Mesenteric fat pad (tissue), 1 donor: ENCODE measurements at places on chromosomes 3 and 15. TPM values are rescaled to one million over a fixed set of nuclear protein-coding genes. Genes with fewer than 3 reads are reported as not detected.

- DNase-seq, result no peak
These were observed 305.1 kb downstream of the CACNA2D3 start for GRCh38 chr3:54427501-54427900.

The LAMB2 gene
- total RNA-seq, result 310 TPM

The SLC28A1 gene
- 0.19 TPM for total RNA-seq

DNA sequence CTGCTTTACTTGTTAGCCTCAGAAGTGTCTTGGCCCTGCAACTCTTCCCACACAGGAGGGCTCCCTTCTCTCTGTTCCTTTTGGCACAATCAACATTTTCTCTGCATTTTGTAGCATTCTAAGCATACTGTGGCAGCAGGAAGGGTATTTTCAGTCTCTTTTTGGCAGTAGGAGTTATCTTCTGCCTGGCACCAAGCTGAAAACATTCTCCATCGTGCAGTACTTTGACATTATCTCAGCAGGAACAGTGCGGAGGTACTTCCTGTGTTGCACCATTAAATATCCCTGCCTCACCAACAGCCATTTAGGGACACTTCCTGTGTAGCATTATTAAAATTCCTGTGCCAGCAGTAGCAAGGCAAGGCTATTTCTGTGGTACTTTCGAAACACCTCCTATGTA, 233.2 kb upstream of the SEMA6D start:
- DNase-seq, result no peak

The GTF2A2 gene
- total RNA-seq, result 94.7 TPM

The GOLGA8J gene
- not detected for total RNA-seq

GRCh38 chr3:126678693-126679317, 23.9 kb upstream of the TXNRD3 start:
- DNase-seq, result peak; percentile 82

The SKOR1 gene
- total RNA-seq, result 0.26 TPM

DNA sequence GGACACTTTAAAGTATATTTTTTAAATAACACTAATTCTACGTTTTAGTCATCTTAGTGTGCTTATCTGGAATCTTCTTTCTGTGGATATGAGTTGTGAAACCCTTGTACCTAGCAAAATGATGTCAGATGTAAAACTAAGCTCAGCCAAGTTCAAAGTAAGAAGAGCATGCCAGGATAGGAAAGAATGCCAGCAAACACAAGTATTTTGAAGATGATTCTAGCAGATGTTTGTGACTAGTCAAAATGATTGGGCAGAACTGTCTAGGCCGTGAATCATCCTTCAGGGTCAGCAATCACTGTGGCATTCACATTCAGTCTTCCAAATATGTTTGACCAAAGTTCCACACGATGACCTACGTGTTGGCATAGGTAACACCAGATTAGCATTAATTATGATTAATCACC, 5.4 kb upstream of the PLOD2 start:
- DNase-seq, result no peak

GRCh38 chr15:38930851-38931572, 366.4 kb upstream of the RASGRP1 start:
- no peak for DNase-seq

The COLQ gene
- 0.74 TPM for total RNA-seq

GRCh38 chr3:54357301-54357700, 234.9 kb downstream of the CACNA2D3 start:
- DNase-seq, result no peak

GRCh38 chr3:4979428-4980228, at the start of gene BHLHE40:
TSS of gene BHLHE40 (plus strand) at chr3:4979437. CDS start at chr3:4979719, 282 bp downstream.
- DNase-seq, result no peak

The DPPA2 gene
- total RNA-seq, result not detected

DNA sequence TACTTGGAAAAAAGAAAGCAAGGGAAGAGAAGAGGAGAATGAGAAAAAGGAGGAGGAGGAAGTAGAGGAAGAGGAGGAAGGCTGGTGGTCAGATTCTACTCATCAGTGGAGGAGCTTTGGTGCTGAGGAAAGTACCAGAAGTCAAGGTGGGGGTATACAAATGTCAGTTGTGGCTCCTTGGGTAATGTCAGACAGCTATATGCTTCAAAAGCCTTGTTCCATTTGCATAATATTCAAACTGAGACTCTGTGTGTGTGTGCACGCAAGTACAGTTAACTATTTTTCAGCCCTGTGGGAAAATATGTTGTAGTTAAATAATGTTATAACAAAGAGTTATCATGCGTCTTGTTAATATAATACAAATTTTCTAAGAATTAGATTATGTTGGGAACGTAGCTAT, 609.7 kb downstream of the PDCD6IP start:
- no peak for DNase-seq

The GCNT3 gene
- 0.55 TPM for total RNA-seq

DNA sequence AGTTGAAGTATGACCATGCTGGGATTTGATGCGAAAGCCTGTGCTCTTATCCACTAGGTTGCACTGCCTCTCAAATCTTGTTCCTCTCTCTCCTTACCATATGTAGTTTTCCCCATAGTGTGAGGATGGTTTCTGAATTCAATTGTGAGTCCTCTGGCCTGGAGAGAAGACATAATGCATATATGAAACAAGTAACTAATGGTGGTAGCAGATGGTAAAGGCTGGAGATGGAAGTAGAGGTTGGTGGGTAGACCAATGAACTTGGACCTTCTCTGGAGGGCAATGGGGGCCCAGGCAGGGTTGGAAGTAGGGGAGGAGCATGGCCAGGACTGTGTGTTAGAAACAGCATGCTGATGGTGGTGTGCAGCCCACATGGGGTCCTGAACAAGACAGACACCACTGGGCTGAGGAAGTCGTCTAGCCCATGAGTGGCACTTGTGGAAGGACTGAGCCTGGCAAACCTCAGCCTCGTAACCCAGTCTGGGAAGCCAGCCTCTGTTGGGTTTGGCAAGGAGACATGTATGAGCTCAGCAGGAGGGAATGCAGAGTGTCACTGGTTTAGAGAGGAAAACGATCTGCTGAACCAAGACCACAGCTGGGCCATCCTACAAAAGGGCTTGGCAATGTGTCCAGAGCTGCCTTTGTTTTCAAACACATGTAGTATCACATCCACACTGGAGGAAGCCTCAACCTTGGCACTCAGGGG, 18.5 kb upstream of the LMCD1 start:
- DNase-seq, result no peak

DNA sequence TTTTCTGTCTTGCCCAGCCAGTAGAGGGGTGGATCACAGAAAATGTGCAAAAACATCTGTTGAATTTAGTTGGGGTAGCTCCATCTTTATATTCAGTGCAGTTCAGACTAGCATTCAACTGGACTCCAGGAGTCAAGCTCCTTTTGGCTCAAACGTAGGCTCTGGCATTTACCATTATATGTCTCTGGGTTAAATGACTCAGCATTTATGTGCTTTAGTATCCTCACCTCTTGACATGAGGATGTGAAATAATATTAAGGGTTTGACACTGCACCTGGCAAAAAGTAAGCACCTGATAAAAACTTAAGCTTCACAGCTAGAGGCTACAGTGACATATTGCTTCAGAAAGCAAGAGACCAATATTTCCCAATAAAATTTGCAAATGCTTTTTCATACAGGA, 14.8 kb downstream of the PRC1 start:
- no peak for DNase-seq

- DNase-seq, result no peak
These were observed 12.0 kb downstream of the NFKBIZ start for GRCh38 chr3:101861212-101861788.

The SLC9C1 gene
- not detected for total RNA-seq

DNA sequence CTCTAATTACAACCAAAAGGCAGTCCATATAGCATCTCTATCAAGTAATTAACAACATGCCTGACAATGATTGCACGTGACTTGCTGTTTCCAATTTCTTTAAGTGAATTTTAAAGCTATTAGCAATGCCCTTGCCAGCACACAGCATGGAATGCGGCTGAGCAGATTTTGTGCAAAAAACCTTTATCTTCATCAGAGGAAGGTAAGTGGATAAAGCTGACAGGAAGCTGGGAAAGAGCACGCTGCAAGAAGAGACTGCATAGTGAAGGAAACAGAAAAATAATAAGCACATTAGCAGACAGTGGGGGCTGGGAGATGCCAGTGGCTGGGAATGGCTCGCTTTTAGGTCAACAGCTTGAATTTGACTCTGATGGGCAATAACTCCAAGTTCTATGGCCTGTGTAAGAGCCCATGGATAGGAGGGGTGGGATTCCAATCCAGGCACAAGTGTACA, 138.8 kb downstream of the PDZRN3 start:
- no peak for DNase-seq

GRCh38 chr3:127691974-127692373, 19.2 kb downstream of the ABTB1 start:
- DNase-seq, result no peak

The NEO1 gene
- 12.7 TPM for total RNA-seq

The GOLGA6A gene
- total RNA-seq, result not detected

DNA sequence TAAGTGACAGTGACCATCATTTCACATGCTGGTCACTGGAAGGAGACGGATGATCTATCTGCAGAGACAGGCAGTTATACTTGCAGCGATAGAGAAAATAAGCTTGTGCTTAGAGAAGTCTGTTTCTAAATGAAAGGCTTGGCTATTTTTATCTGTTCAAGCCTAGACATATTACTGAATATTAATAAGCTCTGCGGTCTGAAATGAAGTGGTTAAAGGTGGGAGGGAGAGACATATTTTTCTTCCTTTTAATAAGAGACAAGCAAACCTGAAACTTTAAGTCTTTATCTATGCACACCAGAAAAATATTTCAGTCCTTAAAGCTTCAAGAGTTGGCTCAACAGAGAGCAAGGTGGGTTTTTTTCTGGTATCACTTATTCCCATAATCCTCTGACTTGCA, 99.0 kb downstream of the CD200R1L start:
- DNase-seq, result no peak

The ADAMTS17 gene
- 2.3 TPM for total RNA-seq

DNA sequence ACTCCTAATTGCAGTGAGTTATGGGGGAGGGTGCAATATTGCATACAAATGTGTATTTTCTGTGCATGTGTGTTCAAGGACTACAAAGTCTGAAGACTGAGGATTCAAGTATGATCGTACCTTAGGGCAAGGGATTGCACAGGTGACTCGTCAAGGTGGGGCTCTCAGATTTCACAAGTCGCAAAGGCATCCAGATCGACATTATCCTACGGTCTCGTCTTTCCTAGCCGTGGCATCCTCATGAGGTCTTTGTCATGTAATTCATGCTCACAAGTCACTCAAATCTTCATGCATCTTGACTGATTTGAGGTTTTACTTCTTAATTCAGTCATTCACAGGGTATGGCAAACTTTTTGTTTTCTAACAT, 191.4 kb upstream of the HES1 start:
- DNase-seq, result no peak

GRCh38 chr3:53258600-53259426, 3.0 kb upstream of the TKT start:
- DNase-seq, result no peak

DNA sequence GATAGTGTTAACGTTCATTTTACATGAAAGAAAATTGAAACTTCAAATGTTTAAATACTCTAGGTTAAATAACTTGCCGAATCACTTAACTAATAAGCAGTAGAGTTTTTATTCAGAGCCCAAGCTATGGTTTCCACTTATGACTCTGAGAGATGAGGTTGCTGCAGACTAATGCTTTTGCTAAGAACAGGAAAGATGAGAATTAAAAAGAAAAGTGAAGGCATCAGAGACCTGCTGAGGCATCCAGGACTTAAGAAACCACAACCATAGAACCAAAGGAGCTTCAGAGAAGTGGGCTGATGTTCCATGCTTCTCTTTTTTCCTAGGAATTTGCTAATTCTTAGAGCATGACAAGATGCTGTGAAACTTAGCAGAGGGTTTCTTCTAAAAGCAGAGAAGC, 9.5 kb downstream of the HMG20A start:
- DNase-seq, result no peak

The CNTN4 gene
- 3.8 TPM for total RNA-seq

- DNase-seq, result no peak
These were observed 18.6 kb upstream of the FSTL1 start for GRCh38 chr3:120469440-120469839.

The GOLGA6B gene
- total RNA-seq, result not detected

DNA sequence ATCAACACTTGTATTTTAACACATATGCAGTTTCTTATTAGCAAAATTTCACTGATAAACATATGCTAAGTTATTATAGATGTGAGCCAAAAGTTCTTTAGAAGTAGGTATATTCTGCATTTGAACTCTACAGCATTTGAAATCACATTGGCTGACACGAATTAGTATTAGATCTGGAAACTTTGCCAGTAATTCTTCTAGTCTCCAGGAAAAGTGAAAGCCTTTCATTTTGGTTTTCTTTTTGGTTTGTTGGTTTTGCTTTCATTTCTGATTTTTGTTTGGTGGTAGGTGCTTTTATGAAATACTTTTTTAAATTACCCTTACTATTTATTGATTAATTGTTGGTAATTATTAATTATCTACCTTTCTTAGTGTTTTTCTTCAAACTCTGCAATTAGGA, 72.9 kb downstream of the RBMS3 start:
- no peak for DNase-seq

GRCh38 chr3:132293251-132293650, 24.0 kb upstream of the ACP3 start:
- no peak for DNase-seq

DNA sequence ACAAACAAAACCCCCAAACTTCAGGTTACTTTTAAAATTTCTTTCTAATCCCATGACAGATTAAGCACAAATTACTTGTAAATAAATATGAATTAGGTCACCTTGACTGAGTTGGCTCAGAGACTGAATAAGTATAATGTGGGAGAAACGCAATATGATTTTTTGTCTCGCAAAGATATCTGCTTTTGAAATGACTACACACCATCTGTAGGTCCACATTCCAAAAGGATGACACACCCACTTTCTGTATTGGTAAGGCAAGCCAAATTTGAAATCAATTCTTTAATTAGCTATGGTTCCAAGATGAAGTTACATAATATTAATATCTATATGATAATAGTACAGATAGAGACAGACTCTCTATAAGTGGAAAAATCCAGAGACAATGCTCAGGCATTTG, 66.9 kb upstream of the CSPG5 start:
- DNase-seq, result no peak

DNA sequence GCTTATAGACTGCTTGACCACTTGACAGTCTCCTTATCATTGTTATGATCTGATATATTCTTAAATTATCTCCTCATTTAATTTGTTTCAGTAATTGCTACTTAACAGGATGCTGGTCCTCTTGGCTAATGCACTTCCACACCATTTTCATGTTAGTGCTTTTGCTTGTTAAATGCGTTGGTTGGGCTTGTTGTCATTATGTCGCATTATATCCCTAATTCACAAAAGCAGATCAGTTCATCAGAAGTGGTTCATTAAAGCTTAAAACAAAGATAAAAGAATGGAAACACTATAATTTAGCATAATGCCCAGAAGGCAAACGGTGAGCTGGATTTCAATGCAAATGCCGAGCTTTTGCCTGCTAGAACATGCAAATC, 17.1 kb upstream of the EHHADH start:
- DNase-seq, result no peak

DNA sequence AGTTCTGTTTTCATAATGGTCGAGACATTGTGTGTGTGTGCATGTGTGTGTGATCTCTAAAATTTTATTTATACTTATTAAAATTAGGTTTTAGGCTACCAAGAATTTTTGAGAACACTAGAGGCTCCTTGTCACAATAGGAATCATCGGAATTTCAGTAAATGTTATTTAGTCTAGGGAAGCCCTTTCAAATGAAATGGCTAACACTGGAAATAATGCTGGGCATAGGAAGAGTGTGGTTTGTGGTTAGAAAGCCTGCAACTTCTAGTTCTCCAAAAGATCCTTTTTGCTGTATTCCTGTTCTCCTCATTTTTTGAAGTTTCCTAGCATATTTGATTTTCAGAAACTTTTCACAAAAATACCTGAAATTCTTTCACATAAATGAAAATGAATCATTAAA, 92.5 kb upstream of the MBNL1 start:
- DNase-seq, result no peak

The COL6A5 gene
- not detected for total RNA-seq
